ENCODE measurements at places on chromosomes 2 and 18.
A peak's percentile ranks its signal among the peaks of the same experiment; 100 is the strongest.

- DNase-seq: no peak
Observed at GRCh38 chr2:179251870-179252269, 12.8 kb downstream of the SESTD1 start.

- no peak for DNase-seq
Observed at GRCh38 chr2:84704505-84705244, 176.2 kb downstream of the TRABD2A start.

DNA sequence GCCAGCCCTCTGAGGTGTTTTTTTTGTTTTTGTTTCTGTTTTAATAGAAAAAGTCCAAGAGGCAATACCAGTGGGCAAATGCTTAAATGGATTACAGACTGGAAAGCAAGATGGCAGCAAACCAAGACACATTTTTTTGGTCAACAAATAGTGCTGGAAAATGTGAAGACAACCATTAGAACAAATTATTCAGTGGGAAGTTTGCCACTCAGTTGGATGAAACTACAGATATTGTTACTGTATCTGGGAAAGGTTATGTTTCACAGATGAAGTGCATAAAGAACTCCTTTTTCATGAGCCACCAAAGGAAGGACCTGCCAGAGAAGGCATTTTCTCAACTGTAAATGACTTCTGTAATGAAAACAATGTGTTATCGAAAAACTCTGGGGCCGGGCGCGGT, 93.0 kb upstream of the ODC1 start:
- no peak for DNase-seq

DNA sequence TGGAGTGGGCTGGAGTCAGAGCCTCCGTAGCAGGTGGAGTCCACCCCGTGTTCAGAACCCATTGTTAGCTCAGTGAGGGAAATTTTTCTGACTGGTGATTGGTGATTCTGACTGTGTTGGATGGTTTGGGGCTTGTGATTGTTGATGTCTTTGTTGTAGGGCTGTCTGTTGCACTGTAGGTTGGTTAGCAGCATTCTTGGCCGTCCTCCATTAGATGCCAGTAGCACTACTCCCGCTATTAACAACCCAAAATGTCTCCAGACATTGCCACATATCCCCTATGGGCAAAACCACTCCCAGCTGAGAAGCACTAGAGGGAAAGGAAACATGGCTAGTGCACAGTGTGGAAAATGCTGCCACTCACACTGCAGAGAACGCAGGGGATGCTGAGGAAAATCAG, 51.7 kb downstream of the ARMC9 start:
- DNase-seq: no peak

GRCh38 chr2:15973481-15974401, 33.4 kb downstream of the MYCN start:
- DNase-seq: no peak

DNA sequence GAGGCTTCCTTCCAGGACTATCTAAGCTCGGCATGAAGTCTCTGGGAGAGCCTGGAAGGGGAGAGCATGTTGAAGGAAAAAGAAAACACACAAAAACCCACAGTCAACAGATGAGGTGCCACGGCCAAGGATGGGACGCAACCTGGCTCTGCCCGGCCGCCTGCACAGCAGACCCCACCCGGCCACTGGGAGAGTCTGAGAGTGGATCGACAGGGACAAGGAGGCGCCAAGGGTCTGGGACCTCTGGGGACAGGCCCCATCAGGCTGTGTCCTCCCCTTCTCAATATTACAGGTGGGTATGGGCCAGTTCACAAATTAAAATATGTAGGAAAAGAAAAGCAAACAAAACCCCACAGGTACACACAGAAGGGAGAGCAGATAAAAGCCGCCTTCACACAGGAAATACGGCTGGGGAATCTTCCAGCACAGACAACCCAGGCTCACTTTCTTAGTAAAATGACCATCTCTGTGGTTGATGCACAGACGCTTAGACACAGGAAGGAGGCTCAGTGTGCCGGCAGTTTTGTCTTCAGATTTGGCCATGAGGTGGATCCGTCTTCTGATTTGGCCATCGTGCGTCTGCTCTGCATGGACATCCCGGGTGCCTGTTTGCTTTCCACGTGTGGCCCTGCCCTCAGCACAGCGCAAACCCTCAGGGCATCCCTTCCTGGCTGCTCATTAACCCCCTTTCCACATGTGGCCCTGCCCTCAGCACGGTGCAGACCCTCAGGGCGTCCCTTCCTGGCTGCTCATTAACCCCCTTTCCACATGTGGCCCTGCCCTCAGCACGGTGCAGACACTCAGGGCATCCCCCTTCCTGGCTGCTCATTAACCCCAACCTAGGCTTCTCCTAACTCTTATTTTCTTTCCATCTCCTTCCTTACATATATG, 138.4 kb downstream of the EIPR1 start:
- no peak for DNase-seq

- DNase-seq: no peak
Observed at GRCh38 chr2:44766777-44767176, 174.7 kb upstream of the SIX3 start.

GRCh38 chr2:33788044-33788443, 188.9 kb upstream of the FAM98A start:
- no peak for DNase-seq

DNA sequence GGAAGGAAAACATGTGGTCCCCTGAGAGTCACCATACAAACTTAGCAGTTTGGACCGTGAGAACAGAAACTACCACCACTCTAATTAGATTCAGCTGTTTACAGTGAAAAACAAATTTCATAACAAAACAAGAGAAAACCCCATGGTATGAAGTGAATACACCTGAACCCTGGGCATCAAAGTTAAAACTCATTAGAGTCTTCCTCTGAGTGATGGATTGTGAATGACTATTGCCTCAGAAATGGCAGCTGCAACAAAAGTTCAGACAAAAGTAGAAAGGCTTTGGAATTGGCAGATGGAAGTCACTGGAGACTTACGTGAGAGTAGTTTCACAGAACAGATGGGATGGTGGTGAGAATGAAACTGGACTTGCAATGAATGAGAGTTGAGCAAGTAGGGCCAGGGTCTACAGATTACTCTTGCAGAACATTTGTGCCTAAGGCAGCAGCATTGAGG, 98.0 kb downstream of the AAK1 start:
- DNase-seq: no peak

DNA sequence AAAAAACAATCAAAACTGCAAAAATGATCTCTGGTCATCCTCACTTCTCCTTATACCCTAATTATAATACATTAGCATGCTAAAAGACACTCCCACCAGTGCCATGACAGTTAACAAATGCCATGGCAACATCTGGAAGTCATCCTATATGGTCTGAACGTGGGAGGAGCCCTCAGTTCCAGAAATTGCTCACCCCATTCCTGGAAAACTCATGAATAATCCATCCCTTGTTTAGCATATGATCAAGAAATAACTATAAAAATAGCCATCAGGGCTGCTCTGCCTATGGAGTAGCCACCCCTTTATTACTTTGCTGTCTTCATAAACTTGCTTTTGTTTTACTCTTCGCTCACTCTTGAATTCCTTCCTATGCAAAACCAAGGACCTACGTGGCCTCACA, 5.7 kb upstream of the C2orf80 start:
- no peak for DNase-seq

GRCh38 chr2:25159949-25160348, 8.4 kb downstream of the POMC start:
- no peak for DNase-seq

- no peak for DNase-seq
Observed at GRCh38 chr2:149451417-149452165, 121.2 kb downstream of the LYPD6 start.

- DNase-seq: no peak
Observed at GRCh38 chr18:56615738-56616520, 22.5 kb downstream of the TXNL1 start.

DNA sequence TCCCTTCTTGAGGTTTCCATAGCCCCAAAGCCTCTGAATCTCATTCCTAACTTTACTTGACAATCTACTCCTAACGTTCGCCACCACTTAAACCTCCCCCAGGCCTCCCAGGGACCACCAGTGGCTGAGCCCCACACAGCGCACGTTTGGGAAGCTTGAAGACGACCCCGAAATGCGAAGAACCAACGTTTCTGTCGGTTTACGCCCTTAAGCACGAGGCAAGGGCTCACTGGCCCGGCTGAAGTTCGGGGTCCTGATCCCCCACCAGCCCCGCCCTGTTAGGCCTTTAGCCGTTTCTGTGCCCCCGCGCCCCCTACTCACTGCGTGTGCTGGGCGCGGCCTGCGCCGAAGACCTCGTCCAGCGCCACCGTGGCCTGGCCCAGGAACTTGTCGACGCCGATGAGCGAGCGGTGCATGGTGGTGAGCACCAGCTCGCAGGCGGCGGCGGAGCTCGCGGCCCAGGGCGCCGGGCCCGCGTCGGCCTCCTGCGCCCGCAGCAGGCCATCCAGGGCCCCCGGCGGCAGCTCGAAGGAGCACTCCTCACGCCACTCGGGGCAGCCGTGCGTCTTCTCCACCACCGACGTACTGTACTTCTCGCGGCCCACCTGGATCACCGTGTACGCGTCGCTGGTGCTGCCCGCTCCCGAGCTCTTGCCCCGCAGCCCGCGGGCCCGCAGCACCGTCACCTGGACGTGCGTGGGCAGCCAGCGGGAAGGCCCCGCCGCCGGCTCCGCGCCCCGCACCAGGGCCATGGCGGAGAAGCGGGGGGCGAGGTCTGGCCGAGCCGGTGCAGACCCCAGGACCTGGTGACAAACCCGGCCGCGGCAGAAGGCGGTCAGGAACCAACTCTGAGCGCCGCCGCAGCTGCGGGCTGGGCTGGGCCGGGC, 479 bp downstream of the RAB11FIP5 start:
- DNase-seq: no peak

- no peak for DNase-seq
Observed at GRCh38 chr2:223887127-223887526, 49.7 kb upstream of the AP1S3 start.

- no peak for DNase-seq
Observed at GRCh38 chr2:42098571-42099437, 51.0 kb downstream of the PKDCC start.

DNA sequence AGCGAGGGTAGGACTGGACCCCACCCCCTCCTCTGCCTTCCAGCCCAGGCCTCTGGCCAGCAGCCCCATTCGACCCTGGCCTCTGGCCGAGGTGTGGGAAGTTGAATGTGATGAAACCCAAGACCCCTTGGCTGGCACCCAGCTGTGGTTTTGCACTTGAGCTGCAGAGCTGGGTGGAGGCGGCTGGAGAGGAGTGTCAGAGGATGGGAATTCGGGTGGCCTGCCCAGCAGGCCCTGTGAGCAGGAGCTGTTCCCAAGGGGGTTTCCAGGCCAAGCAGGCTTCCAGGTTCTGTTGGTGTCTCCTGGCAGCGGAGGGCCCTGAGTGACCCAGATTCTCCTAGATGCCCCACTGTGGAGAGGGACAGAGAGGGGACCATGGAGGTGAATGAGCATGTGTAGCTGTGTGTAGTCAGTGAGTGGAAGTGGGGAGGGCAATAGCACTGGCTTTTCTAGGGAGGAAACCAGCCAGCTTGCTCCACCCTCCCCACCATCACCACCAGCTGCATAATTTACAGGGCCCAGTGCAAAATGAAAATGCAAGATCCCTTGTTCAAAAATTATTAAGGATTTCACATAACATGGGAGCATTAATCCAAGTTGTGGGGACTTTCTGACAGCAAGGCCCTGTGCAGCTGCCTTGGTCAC, 172.2 kb upstream of the HAAO start:
- no peak for DNase-seq

- DNase-seq: no peak
Observed at GRCh38 chr2:145025382-145025781, 505.5 kb upstream of the ZEB2 start.

DNA sequence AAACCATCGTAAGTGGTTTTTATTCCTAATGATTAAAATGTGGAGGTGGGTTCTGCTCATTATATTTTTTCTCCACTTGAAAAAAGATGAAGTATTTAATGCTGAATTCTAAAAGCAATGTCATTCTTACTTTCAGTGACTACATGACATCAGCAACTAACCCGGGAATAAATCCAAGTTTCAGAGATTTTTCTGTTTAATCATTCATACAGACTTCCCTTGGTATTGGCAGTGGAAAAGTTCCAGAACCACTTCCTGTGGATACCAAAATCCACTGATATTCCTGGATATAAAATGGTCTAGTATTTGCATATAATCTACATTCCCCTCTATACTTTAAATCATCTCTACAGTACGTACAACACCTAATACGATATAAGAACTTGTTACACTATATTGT, 128.6 kb downstream of the ZNF532 start:
- DNase-seq: no peak

GRCh38 chr18:48672671-48673340, 134.0 kb downstream of the CTIF start:
- peak; percentile 64 for DNase-seq

DNA sequence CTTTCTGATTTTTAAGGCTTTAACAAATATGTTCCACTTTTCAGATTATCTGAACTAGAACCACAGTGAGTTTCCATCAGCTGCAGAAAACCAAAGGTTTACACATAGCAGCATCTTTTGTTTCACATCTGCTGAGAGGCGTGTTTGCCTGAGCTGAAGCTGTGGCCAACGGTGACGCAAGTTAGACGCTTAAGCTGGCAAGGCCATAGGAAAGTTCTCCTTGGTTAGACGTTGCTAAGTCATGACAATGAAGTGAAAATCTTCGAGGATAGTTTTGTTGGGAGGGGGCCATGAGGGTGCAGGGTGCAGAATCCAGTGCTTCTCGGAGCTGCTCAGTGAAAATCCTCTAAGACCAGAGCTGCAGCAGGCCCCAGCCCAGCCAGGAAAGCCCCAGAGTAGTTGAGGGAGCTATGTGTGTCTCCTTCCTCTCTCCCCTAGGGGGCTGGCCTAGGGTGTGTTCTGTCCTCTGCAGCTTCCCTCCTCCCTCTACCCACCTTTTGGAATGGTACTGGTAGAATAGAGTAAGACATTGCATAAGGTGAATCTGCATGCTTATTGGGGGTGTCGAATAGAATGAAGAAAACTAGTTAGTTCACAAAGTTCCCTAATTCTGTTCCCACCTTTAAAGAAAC, 105.4 kb downstream of the FHOD3 start:
- DNase-seq: no peak

DNA sequence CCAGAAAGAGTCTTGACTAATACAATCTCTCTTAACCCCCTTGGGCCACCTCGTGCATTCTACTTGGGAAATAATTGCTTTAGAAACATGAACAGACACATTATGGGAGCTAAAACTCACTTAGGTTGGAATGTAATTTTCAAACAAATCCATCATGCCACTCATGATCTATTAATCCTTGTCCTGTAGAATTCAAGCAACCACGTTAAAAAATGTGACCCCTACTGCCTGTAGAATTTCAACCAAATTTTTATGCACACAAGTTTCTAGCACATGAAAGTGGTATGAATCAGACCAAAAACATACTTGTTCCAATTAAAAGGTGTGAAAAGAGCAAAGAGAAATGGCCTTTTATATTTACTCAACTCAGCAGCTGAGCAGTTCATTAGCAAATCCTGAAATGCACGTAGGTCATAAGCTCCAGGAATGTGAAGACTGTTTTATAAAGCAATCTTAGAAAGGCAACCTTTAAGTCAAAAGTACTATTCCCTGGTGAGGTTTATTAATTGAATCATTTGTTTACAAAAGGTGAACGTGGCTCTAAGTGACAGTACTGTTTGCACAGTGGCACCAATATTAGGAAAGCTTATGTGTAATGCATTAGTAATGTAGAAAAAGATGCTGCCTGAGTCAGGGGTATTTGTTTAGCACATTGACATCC, 459.4 kb upstream of the UBE2E3 start:
- DNase-seq: no peak
